ENCODE measurements at places on chromosomes 4 and X.
A peak's percentile ranks its signal among the peaks of the same experiment; 100 is the strongest.

DNA sequence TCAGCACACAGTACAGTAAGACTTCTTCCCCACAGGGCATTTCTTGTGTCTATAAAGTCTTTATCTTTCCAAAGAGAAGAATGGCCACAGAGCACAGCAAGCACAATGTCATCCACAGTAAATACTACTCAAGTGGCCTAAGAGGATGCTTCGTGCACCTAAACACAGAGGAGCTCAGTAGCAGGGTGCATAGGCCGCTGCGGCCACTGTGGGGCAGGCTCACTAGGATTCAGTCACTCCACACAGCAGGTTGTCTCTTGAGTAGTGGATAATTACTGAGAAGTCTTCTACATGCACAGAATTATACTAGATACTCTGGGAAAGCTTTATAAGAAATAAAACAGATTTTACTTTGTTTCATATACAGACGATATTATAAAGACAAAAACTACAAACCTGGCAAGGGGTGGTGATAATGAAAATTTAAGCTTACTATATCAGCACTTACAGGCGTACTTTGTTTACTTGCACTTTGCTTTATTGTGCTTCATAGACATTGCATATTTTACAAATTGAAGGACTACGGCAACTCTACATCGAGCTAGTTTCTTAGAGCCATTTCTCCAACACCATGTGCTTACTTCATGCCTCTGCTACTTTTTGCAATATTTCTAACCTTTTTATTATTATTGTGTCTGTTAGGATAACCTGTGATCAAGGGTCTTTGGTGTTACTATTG is 78.5 kb downstream of the PRDM5 start:
- DNase-seq = no peak

DNA sequence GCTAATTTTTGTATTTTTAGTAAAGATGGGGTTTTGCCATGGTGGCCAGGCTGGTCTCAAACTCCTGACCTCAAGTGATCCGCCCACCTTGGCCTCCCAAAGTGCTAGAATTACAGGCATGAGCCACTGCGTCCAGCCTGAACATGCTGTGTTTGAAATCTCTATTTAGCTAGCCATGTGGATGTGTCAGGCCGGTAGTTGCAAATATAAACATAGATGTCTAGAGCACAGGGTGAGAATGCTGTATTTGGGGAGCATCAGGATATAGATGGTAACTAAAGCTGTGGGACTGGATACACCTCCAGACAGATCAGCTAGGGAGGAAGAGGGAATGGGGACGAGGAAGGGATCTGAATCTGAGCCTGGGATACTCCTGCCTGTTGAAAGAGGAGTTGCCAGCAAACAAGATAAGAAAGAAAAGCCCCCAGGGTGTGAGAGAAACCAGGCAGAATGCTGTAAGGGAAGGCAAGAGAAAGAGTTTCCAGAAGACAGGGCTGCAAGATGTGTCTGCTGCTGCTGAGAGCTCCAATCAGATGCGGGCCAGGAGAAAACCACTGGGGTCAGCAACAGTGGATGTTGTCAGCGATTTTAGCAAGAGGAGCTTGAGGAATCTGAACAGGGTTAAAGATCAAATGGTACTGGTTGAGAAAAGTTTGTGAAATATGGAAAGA is 177.4 kb downstream of the PALLD start:
- DNase-seq = no peak

- DNase-seq = no peak
These were observed 155.9 kb downstream of the ARHGAP6 start for GRCh38 chrX:11509786-11510185.

- DNase-seq = no peak
These were observed 551 bp downstream of the NPNT start for GRCh38 chr4:105895583-105896460.

DNA sequence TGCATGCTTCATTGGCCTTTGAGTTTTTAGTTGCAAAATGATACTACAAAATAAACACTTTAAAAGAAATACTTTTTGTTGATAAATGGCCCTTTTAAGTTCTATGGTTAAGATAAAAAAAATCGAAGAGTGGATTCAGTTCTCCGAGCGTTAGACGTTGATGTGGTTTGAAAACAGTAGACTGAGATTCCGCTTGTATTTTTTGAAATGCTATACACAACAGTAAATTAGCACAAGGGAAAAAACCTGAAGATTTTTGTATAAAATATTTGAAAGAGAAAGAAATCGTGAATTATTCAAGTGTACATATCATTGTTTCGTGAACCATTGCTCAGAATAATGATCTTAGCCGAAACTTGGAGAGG is 1.4 kb downstream of the BMP2K start:
- no peak for DNase-seq

- no peak for DNase-seq
These were observed 125.9 kb downstream of the MAML3 start for GRCh38 chr4:140028101-140028500.

DNA sequence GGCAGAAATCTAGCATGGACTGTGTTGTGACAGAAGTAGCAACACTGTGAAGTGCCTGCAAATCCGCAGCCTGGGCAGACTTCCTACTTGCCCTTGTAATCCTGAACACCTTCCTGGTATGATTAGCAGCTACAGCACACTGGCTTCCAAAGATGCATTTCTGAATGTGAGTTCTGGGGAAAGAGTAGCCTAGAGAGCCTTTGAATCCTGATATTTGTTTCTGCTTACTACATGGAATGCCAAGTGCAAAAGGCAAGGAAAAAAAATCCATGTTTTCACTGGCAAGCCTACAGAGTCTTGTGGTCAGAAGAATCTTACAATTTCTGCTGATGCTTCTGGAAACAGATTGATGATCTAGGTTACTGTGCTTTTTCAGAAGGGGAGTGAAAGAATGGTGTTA is 223.7 kb downstream of the COL25A1 start:
- DNase-seq = peak; percentile 10

DNA sequence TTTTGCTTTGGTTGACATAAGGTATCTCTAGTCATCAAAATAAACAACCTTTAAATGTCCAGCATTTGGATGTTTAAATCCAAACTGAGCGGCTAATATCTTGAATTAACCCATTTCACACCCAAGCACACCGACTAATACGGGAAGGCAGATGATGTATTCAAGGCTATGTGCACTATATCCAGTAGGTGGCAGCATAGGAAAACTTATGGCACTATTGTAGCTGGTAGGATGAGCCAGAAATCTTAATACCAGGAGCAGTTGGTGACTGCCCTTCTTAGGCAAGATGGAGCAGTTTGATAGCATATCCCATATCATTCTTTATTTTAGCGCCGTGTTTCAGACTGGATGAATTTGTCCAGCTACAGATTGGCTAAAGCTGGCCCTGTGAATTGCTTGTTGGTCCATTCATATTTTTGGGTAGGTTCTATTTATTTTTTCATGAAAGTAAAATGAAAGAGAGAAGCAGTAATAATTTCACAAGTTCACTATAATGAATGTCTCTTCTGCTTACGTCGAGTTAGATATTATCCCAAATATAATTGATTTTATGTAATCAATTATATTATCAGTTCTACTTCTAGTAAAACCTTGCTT is 24.4 kb downstream of the UCHL1 start:
- peak; percentile 91 for DNase-seq

- DNase-seq = no peak
These were observed 116.1 kb downstream of the PDLIM5 start for GRCh38 chr4:94567811-94568210.

DNA sequence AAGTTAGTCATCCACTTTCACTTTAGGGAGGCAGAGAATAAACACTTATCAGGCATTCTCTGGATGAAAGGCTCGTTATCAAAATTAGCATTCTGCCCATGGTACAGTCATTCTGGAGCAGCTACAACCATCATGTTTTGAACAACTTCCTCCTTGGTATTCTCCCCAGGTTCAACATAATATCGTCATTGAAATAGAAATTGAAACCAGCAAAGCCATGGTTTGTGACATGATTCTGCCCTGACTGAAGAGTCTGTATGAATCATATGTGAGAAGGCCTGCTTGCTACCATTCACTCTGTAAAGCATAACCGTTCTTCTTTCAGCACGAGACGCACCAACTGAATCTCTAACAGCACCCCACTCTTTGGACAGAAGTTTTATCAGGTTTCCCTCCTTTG is 127.5 kb upstream of the RADX start:
- no peak for DNase-seq

GRCh38 chr4:151103758-151104157 is 4.3 kb downstream of the RPS3A start:
- no peak for DNase-seq

GRCh38 chr4:168708108-168708507 is 211.3 kb downstream of the PALLD start:
- DNase-seq = no peak

DNA sequence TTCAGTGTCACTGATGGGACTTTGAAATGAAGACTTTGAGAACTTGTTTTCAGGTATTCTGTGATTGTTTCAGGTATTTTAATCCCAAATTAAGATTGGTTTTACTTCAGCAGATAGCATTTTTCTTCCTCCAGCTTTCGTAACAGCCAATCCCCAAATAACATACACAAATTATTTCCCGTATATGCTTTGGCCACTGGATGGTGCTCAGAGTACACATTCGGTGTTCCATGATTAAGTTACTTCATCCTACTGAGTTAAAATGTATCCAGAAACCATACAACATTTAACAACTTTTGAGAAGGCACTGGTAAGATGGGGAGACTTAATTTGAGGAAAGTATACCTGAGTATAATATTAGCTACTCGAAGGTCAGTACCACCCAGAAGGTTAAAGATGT is 233.4 kb upstream of the FAM47A start:
- peak; percentile 4 for DNase-seq

DNA sequence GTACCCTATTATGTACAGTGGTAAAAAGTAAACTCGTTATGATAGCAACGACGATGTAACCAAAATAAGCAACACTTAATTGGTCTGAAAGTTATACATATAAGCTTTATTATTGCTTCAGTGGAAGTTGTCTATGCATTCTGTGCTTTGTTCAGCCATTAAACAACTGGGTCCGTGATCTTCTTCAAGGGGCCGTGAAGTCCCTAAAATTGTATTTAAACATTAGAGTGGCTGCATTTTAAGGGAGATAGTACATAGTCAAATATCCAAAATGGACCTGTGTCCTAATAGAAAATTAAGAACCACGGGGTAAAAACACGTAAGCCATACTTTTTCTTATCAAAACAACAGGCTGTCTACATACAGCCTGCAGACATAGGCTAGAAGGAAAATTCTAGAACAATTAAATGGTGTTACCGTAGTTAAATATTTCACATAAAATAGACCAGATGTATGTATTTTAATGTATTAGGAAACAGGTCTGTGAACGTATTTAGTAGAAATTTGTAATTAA is 2.1 kb downstream of the GUCY1A1 start:
- no peak for DNase-seq

GRCh38 chr4:152417673-152418072 is 118.2 kb downstream of the FBXW7 start:
- no peak for DNase-seq

DNA sequence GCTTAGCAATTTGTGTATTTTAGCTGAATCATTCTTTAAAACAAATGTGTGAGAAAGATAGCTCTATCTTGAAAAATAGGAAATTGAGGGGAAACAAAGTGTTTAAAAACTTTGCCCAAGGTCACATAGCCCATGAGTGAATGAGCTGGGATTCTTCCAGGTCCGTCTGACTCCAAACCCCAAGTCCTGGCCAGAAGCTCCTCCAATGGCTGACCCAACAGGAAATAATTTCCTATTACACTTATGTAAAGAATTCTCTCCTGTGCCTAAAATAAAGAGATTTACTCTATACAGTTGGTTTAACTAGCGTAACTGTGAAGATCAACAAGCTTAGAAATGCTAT is 287.6 kb downstream of the ARHGAP24 start:
- DNase-seq = no peak

DNA sequence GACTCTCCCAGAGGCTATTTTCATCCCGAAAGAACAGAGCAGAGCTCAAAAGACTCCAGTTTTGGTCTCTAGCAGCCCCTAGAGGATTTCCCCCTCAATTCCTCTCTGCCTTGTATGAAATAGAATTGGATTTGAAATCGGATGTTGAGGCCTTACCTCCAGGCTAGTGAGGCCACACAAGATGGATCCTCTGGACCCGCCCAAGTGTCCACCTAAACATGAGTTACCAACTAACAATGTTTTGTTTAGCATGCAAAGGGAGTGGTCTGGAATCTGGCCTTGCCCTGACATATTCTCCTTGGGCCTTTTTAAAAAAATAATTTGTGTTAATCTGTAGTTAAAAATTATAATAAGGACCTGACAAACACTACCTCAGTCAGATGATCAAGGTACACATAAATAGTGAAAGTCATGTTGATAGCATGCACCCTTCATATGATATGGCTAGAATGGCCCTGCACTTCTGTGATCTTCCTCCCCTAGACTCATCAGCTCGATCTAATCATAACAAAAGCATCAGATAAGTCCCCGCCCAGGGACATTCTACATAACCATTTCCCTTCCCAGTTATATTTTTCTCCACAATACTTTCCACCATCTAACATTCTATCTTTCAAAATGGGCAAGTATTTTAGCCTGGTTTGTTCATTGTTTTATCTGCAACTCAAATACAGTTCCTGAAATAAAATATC is 6.5 kb downstream of the TLR8 start:
- DNase-seq = no peak

GRCh38 chr4:2660596-2661211 is 95.4 kb downstream of the TNIP2 start:
- no peak for DNase-seq

DNA sequence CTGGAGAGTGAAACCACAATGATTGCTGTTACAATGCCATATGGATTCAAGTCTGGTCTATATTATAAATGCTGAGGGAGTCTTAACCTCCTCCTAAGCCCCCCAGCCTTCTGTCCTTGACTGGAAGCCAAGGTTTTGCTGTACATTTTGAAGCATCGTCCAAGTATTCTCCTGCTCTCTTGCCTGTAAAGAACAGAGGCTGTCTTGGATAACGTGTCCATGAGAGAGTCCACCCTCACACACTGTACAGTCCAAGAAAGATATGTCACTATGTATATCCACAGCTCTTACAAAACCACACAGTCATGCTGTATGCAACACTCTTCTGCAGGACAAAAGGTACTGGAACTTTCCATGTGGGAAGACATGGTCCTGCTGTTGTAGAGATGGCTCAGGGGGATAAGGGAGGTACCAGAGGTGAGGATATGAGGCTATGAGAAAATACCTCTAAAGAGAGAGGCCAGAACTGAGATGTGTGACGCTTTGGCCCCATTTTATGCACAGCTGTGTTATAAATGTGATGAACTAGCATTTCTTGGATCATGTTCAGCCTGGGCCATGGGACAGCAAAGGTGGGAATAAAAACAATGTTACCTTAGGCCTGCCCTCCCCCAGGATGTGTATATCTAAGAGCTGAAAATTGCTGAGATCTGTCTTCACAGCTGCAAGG is 678.6 kb downstream of the IQCM start:
- no peak for DNase-seq
